ENCODE measurements at places on chromosomes 2 and 18. TPM values are rescaled to one million over a fixed set of nuclear protein-coding genes. Genes with fewer than 3 reads are reported as not detected.

LIMS1 gene
- 111 TPM for total RNA-seq

IL36B gene
- total RNA-seq: not detected

DSEL gene
- 14.2 TPM for total RNA-seq

CHRND gene
- not detected for total RNA-seq

ACVR1C gene
- 1.3 TPM for total RNA-seq

KLHL14 gene
- 0.20 TPM for total RNA-seq

MXD1 gene
- 26.3 TPM for total RNA-seq

SGPP2 gene
- 31.2 TPM for total RNA-seq

SERPINB13 gene
- not detected for total RNA-seq

COLEC11 gene
- total RNA-seq: 1.4 TPM

TMEM198 gene
- 3.5 TPM for total RNA-seq

M1AP gene
- 1.1 TPM for total RNA-seq

SP100 gene
- 134 TPM for total RNA-seq

MAB21L4 gene
- total RNA-seq: 20.6 TPM

CRACDL gene
- total RNA-seq: 15.2 TPM

HJURP gene
- total RNA-seq: 1.8 TPM

UGT1A10 gene
- not detected for total RNA-seq

TTN gene
- 27.5 TPM for total RNA-seq

SCG2 gene
- total RNA-seq: 3.8 TPM

CPLX4 gene
- not detected for total RNA-seq

TSPYL6 gene
- not detected for total RNA-seq

TMEM247 gene
- not detected for total RNA-seq

TDRD15 gene
- total RNA-seq: not detected

PLCD4 gene
- total RNA-seq: 1.5 TPM

CHST10 gene
- total RNA-seq: 7.3 TPM

LBX2 gene
- 2.2 TPM for total RNA-seq

NCKAP5 gene
- 4.0 TPM for total RNA-seq

DNAJC5G gene
- not detected for total RNA-seq

FHOD3 gene
- total RNA-seq: 1.0 TPM

CMPK2 gene
- total RNA-seq: 20.2 TPM

ABCB11 gene
- not detected for total RNA-seq

SLC35F6 gene
- total RNA-seq: 62.1 TPM

ADGRF3 gene
- total RNA-seq: 0.08 TPM

ACADL gene
- total RNA-seq: 32.9 TPM

EPAS1 gene
- 962 TPM for total RNA-seq

MRPL44 gene
- 24.3 TPM for total RNA-seq

SCLY gene
- total RNA-seq: 20.9 TPM

REG1B gene
- total RNA-seq: not detected

CAPN13 gene
- total RNA-seq: 14.9 TPM

PRKAG3 gene
- total RNA-seq: not detected

POTEE gene
- 0.09 TPM for total RNA-seq

DUSP19 gene
- total RNA-seq: 4.2 TPM

CHRNG gene
- total RNA-seq: not detected

FOXI3 gene
- total RNA-seq: not detected

FBXO15 gene
- 2.4 TPM for total RNA-seq

DCDC2C gene
- total RNA-seq: not detected

UGT1A8 gene
- total RNA-seq: not detected

MAP3K19 gene
- 2.1 TPM for total RNA-seq

ACTG2 gene
- total RNA-seq: 70.2 TPM

Data from left lung (tissue), 14 donors.